Osteoblast (primary cell): ENCODE measurements at places on chromosomes 2 and 18. TPM values are rescaled to one million over a fixed set of nuclear protein-coding genes. Genes with fewer than 3 reads are reported as not detected.

Gene CRYBA2
- not detected in 2 replicates for total RNA-seq

Gene CRACDL
- not detected in 2 replicates for total RNA-seq

- peaks cover 26% of the 10 kb centered on the region for H3K4me1 ChIP-seq
- H3K27me3 ChIP-seq, result no peaks in the 10 kb centered on the region
- peak overlapping the region; percentile 79 for H3K27ac ChIP-seq
- H3K36me3 ChIP-seq, result no peaks in the 10 kb centered on the region
Observed at GRCh38 chr2:237873897-237874551, 14.6 kb downstream of the RAMP1 start.

DNA sequence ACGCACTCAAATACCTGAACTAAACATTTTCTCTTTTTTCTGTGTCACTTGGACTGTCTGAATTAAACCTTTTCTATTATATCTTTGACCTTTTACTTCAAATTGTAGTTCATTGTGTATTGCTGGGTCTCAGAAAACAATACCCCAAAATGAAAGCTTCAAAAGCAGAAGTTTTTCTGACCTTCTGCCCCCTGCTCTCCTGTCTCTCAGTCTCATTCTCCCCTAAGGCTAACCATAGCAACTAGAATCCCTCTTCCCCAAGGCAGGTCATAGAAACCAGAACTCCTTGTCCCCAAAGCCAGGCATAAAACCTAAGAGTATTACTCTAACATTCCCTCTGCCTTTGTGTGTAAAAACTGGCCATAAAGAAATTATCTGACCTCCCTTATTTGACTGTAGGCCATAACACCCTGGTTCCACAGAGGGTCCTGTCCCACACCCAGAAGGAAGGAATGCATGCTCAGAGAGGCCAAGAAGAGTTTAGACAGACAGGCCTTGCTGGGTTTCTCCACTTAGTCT lies 93.5 kb upstream of the B3GNT2 start:
- H3K27me3 ChIP-seq, result no peaks in the 10 kb centered on the region
- no peaks in the 10 kb centered on the region for H3K4me1 ChIP-seq
- no peak overlapping the region for H3K4me3 ChIP-seq
- no peak overlapping the region for H3K27ac ChIP-seq

DNA sequence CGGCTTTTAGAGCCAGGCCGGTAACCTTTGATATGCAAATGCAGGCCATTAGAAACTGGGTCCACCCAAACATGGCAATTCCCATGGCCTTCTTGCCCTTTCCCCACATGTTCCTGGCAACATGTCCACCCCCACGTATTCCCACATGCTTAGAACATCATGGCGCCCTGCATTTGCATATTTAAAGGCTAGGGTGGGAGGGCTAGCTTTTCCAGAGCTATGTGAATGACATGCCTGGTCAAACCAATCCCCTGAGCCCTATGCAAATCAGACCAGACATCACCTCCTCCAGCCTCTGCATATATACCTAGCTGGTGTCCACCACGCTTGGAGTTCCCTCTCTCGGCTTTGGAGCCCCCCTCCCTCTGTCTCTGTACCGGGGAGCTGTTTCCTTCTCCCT lies 481.9 kb downstream of the CDH2 start:
- H3K4me1 ChIP-seq, result no peaks in the 10 kb centered on the region
- no peak overlapping the region for H3K27ac ChIP-seq
- H3K36me3 ChIP-seq, result no peaks in the 10 kb centered on the region
- DNase-seq, result no peak
- no peaks in the 10 kb centered on the region for H3K27me3 ChIP-seq
- no peak overlapping the region for H3K4me3 ChIP-seq

DNA sequence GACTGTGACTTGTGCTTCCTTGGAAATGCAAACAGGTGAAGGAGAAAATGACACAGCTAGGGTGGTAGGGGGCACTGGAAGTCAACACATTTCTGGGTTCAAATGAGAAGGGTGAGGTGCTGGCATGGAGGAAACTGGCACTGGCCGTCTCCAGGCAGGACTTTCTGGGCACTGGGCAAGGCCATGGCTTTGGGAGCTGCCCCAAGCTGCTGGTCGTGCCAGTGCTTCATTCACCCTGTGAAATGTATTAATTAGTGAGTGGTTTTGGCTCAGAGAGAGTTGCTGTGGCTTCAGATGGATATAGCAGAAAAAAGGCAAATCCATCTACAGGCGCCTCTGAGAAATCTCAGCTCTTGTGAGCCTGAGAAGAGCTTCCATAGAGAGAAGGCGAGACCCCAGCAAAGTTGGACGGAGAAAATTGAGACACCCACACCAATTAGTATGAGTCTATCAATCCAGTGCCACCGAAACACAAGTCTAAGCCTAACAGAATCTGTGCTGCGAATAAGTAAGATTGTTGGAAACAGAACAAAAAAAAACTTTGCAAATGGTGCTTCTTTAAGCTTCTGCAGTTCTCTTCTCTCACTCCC lies 202.1 kb upstream of the TNP1 start:
- peaks cover 25% of the 10 kb centered on the region for H3K4me1 ChIP-seq
- no peak overlapping the region for H3K27ac ChIP-seq
- H3K27me3 ChIP-seq, result no peaks in the 10 kb centered on the region
- DNase-seq, result no peak
- no peaks in the 10 kb centered on the region for H3K36me3 ChIP-seq

DNA sequence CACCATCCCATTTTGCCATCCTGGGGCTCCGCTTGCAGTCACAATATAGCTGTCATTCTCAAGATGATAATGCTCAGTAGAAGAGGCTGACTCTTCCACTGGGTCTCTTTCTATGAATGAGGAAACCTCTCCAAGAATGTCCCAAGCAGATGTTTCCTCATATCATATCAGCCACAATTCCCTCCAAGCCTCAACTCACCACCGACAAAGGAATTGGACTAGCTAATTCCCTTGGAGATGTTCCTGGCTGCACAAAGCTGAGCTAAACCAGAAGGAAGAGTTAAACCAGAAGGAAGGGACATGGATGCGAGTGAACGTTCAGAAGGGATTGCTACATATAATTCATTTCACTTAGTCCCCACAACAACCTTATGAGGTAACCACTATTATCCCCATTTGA lies 65.0 kb upstream of the NPAS2 start:
- no peak overlapping the region for H3K4me3 ChIP-seq
- no peak for DNase-seq
- H3K27me3 ChIP-seq, result no peaks in the 10 kb centered on the region
- H3K4me1 ChIP-seq, result peaks cover 49% of the 10 kb centered on the region
- no peak overlapping the region for H3K27ac ChIP-seq
- H3K36me3 ChIP-seq, result no peaks in the 10 kb centered on the region

DNA sequence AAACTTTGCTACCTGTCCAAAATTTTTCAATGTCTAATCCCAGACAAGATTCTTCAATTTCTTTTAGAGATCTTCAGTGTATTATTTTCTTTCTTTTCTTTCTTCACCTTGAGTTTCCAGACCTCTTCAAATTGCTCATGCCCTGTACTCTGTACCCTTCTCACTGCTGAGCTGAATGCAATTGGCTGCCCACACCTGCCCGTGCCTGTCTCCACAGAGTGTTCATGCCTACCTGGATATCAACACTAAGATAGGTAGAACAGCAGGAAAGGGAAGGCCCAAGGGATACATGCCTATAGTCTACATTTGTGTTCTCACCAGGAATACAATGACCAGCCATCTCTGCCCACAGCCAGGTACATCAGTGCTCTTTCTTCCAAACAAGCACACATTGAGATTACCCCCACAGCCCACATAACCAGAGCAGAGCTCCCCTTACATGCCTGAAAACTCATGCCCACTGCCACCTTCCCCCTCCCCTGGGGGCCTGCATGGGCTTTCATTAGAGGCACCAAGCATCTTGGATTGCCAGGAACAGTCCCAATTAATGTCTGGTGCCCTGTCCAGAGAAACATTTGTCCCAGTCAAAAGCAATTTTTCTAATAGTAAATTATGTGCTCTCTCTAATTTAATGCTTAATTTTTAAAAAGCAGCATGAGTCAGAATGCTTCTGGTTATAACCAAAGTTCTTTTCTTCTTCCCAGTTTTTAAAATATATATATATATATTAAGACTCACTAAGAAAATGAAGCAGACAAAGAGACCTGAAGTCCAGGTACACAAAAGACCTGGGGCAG lies 134.9 kb upstream of the SLC14A2 start:
- no peaks in the 10 kb centered on the region for H3K4me1 ChIP-seq
- H3K4me3 ChIP-seq, result no peak overlapping the region
- peaks cover 7% of the 10 kb centered on the region for H3K27me3 ChIP-seq
- no peaks in the 10 kb centered on the region for H3K36me3 ChIP-seq
- H3K27ac ChIP-seq, result no peak overlapping the region

GRCh38 chr18:10057894-10058791 lies 144.3 kb downstream of the VAPA start:
- H3K4me3 ChIP-seq, result no peak overlapping the region
- peaks cover 36% of the 10 kb centered on the region for H3K4me1 ChIP-seq
- no peak for DNase-seq
- peak overlapping the region; percentile 93 for H3K27ac ChIP-seq
- H3K36me3 ChIP-seq, result no peaks in the 10 kb centered on the region
